ENCODE measurements at places on chromosomes 3 and 15. TPM values are rescaled to one million over a fixed set of nuclear protein-coding genes. Genes with fewer than 3 reads are reported as not detected.

The DNASE1L3 gene
- total RNA-seq = not detected

The SLC28A1 gene
- not detected for total RNA-seq

- DNase-seq = peak; percentile 14
Observed at GRCh38 chr3:56522374-56522773, 34.6 kb upstream of the CCDC66 start.

GRCh38 chr15:34366271-34367065 lies 528 bp downstream of the LPCAT4 start:
- peak; percentile 81 for DNase-seq

GRCh38 chr15:64024172-64025050 lies 21.9 kb downstream of the DAPK2 start:
- DNase-seq = no peak

DNA sequence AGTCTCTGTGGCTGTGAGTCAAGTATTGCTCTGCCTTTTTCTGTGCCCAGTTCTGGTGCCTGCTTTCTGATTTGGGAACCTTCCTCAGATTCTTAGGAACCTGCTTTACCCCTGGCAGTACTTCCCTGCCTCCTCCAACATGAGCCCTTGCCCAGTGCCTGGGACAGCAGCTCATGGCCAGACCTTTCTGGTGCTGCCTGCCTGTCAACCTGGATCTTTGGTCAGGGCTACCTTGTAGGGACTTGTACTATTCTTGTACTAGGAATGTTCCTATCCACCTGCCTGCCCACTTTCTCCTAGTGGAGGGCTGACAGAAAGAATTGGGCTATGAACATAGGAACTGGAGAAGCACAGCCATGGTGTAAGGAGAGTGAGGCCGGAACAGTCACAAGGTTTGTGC lies 28.8 kb upstream of the EPHB1 start:
- DNase-seq = no peak

DNA sequence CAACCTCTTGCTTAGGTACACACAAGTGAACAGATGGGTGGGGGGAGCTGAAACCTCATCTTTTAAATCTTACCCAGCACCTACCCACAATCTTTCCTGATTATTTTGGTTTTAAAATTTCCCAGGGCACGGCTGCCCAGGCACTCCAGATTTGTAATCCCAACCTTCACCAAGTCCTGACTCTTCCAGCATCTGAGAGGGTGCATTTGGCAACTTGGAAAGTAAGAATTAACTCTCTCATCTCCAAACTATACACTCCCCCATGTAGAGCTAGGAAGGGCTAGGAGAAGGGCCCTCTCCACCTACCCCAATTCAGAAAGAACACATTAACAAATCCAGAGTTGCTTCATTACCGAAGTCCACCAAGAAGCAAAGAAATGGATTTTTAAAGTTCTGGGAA lies 41.7 kb upstream of the PRICKLE2 start:
- no peak for DNase-seq

The CYP1A2 gene
- not detected for total RNA-seq

The FAM174B gene
- total RNA-seq = 10.1 TPM

The MAGI1 gene
- total RNA-seq = 40.6 TPM

- no peak for DNase-seq
Observed at GRCh38 chr3:195095035-195095703, 175.8 kb downstream of the XXYLT1 start.

The GOLGA6L1 gene
- total RNA-seq = not detected

- DNase-seq = no peak
Observed at GRCh38 chr3:171334465-171334811, 125.8 kb downstream of the TNIK start.

The PPP2R3A gene
- total RNA-seq = 24.1 TPM

The TMOD2 gene
- 1.9 TPM for total RNA-seq

The GRK7 gene
- not detected for total RNA-seq

The SLC22A13 gene
- total RNA-seq = 0.21 TPM

DNA sequence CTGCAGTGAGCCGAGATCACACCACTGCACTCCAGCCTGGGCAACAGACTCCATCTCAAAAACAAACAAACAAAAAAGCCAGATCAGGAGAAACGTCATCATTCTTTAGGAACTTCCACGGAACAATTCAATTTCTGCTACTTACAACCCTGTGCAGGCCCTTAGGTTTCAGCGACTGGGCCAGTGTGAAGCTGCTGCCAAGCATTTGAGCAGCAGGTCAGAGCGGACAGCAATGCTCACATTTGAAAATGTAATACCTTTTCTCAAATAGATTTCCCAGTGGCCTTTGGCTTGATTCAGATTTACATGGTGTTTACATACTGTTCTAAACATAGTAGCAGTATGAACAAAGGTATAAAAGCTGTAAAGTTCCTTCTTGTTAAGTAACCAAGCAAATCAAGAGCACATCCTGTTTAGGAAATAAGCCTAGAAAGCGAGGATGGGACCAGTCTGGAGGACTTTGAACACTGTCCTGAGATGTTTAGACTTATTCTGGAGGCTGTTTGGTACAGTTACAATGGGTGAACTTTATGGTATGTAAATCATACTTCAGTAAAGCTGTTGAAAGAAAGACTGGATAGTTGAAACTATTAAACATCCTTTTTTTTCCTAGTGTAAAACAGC lies 141.2 kb downstream of the HCN4 start:
- DNase-seq = no peak

- peak; percentile 67 for DNase-seq
Observed at GRCh38 chr3:140128631-140129030, 193.6 kb downstream of the CLSTN2 start.
